Globus pallidus (tissue), 1 donor: ENCODE measurements at places on chromosomes 2 and 18.

GRCh38 chr2:183543222-183543621 lies 419.0 kb downstream of the NUP35 start:
- no peak for DNase-seq

DNA sequence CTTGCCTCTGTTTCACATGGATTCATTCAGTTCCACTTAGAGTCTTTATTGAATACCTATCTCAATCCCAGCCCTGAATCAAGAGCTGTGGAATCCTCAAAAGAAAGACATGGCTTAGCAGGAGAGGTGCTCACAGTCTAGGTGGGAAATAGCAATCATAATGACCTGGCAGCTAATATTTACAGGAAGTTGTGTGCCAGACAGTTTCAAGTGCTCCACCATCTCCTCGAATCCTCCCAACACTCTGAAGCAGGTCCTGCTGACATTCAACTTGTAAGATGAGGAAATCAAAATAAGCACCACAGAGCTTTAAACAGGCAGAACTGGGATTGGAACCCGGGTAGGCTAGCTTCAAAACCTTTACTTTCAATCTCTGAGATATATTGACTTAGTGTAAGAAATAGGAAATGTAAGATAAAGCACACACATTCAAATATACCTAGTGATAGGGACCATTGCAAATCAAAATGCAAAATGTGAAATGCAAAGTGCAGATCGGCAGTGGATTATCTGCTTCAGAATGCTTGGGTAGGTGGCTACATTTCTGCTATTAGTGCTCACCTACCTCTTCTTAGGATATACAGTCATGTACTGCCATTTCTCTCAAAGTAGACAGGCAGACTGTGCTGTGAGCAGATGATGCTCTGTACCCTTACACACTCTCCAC lies 182.0 kb downstream of the PRKCE start:
- DNase-seq = no peak

DNA sequence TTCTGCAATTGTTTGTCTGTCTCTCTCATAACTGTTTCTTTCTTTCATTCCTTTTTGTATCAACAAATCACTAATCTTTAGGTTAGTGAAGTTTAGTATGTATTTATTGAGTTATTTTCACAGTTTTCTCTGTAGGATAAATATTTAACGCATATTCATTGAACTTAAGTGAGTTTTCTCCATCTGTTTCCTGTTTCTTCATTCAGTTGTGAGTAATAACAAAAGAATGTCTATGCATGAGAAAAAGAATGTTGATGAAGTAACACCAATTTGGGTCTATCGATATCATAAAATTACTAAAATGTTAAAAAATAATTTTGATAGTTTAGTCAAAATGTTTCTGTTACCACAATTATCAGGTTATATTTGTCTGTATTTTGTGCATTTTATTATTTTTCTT lies 948.0 kb downstream of the DSC3 start:
- no peak for DNase-seq

GRCh38 chr2:20254731-20255130 lies 29.8 kb upstream of the SDC1 start:
- DNase-seq = no peak

- DNase-seq = no peak
Observed at GRCh38 chr2:98833172-98833916, 102.4 kb upstream of the MGAT4A start.

DNA sequence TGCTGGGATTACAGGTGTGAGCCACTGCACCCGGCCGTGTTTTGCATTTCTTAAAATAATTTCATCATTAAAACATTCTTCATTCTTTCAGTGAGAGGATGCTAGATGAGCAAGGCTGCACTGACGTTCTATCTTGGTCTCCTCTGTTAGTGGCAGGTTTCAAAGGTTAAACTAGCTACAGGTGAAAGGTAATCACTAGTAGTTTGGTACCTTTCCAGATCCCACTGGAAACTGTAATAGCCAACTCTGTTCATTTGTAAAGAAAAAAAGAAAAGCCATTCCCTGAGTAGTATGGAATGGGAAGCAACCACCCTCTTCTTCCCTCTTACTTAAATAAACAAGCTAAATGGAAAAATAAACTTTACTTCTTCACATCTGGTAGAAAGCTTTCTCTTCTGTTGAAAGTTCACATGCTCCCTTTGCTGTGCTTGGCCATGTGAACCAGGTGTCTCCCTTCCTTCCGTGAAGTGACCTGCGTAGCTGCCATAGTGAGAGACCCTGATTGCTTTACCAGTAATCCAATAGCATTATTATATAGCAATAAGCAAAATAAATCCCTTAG lies 94.0 kb downstream of the GREB1L start:
- no peak for DNase-seq

DNA sequence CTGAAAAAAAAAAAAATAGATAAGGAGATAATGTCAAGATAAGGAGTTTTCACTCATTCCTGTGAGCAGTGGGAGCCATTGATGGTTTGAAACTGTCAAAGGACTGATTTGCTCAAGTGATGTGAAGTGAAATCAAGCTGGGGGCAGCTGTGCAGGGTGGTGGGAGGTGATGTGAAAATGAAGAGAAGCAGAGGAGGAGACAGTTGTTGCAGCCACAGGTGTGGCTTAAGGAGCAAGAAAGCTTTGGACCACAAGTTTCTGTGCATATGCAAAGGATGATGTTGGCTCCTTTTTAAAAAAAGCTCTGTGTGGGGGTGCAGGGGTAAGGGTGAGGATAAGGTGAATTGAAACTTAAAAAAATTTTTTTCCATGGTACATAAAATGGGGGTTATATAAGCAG lies 8.3 kb downstream of the EFR3B start:
- DNase-seq = no peak

DNA sequence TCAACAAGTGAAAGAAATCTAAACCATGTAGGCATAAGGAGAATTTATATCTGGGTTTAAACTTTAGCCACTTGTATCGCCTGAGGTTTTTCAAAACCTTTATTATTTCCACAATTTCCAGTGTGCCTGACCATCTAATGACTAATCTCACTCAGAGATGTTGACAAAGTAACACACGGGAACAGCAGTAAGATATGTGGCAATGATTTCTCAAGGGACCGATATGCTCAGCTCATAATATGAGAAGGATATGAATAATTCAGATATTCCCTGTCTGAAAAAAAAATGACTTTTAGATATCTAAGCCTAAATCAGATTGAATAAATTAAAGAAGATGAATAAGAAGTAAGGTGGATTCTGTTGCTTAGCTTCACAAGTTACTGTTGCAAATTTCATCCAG lies 43.5 kb downstream of the TMEM163 start:
- DNase-seq = no peak

GRCh38 chr2:36783246-36783645 lies 86.7 kb downstream of the VIT start:
- no peak for DNase-seq

- DNase-seq = no peak
Observed at GRCh38 chr2:152359573-152360363, 24.8 kb downstream of the FMNL2 start.

GRCh38 chr2:235737396-235737795 lies 243.6 kb downstream of the AGAP1 start:
- DNase-seq = no peak

DNA sequence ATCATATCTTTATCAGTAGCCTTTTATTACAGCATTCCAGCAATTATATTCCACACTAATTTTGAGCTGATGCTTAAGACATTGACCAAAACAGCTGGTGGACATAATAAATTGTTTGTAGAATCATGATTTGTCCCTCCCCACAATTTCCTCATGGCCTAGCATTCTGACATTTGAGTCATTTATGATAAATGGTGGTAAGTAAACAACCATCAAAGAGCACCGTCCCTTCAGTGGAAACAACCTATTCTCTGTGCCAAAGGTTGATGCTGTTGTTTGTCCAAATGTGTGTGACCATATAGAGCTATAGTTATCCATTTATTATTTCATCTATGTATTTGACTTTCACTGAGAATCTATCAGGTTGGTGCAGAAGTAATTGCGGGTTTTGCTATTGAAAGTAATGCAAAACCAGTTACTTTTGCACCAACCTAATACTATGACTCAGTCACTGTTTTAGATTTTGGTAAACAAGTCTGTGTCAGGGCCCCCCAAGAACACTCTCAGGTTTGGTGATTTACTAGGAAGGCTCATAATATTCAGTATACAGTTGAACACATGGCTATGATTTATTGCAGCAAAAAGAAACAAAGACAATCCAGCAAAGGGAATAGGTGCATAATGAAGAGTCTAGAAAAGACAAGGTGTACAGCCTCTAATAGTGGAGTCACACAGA lies 608.7 kb upstream of the REG3G start:
- DNase-seq = no peak

- DNase-seq = no peak
Observed at GRCh38 chr18:7813131-7813530, 246.0 kb downstream of the PTPRM start.

- no peak for DNase-seq
Observed at GRCh38 chr2:29706171-29706720, 215.1 kb downstream of the ALK start.

GRCh38 chr2:216205486-216205885 lies 96.3 kb downstream of the XRCC5 start:
- no peak for DNase-seq

- no peak for DNase-seq
Observed at GRCh38 chr2:96984300-96984699, 2.1 kb downstream of the FAM178B start.

DNA sequence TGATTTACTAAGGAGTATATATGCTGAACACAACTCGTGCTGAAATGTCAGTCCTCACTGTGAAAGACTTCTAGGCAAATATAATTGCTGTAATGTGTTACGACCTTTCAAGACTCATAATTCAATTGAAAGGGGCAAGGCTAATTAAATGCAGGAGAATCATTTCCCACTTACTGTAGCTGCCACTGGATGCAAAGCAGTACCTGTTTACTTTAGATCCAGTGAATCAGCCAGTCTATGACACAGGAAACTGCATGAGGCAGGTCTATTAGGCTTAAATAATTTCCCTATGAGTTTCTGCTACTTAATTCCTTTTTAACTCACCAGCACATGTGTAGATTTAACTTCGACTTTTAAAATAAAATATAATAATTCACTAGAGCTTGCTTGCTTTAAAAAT lies 125.6 kb downstream of the CTNNA2 start:
- DNase-seq = no peak

DNA sequence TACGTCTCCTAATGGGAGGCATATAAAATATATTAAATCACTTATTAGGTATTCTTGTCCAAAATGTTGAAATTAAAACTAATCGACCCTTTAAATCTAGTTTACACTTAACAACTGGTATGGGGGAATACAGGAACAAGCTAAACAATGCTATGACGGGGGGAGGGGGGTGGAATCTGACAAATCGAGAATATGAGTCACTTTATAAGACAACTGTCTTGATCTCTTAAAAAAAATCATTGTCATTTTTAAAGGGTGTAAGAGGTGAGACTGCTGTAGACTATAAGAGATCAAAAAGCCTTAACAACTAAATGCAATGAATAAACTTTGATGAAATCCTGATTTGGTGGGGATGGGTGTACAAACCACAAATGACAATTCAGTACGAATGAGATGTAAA lies 6.0 kb downstream of the MAP3K2 start:
- no peak for DNase-seq

DNA sequence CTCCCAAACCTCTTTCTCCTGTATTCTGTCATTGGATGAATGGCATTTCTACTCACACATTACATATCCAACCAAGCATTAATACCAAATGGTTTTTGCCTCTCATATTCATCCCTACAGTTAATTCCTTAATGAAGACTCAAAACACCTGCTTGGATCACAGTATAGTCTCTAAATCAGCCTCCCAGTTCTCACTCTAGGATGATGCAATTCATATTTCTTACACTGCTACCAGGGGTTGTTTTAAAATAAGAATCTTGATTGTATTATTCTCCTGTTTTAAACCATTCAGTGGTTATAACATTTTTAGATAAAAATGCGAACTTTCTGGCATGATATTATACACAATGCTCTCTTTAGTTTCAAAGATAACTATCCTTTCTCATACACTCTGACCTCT lies 281.4 kb upstream of the ZEB2 start:
- DNase-seq = no peak

DNA sequence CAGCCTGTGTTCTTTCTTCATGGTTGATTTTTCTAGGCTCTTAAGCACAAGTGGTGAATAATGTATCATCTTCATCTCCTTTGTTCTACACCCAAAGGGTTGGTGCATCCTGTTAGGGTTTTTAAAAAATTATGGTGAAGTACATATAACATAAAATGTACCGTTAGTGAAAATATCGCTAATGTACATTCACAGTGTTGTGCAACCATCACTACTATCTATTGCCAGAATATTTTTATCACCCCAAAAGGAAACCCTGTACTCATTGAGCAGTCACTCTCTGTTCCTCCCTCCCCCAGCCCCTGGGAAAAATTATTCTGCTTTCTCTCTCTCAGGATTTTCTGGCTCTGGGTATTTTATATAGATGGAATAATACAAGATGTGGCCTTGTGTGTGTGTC lies 98.5 kb downstream of the PRKCE start:
- DNase-seq = no peak

- no peak for DNase-seq
Observed at GRCh38 chr2:47313141-47313691, 89.7 kb upstream of the MSH2 start.

DNA sequence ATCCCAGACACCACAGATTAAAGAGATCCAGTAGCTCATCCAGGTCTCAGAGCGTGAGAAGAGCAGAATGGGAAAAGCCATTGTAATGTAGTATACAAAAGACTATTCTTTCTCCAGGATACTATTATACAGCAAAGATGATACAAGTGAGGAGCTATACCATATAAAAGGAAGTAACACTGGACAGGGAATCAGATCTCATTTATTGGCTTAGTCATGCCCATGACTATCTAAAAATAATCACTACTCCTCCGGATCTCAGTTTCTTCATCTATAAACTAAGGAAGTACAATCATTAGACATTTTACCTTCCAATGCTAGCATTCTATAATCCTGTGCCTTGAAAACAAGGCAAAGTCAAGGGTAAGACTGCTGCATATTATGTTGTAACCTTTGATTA lies 19.4 kb downstream of the KRCC1 start:
- DNase-seq = no peak
